ENCODE measurements at places on chromosomes 16 and 17. TPM values are rescaled to one million over a fixed set of nuclear protein-coding genes. Genes with fewer than 3 reads are reported as not detected.

The DRC7 gene
- 6.0 TPM for total RNA-seq

The DNAI2 gene
- total RNA-seq, result 0.69 TPM

The ABR gene
- total RNA-seq, result 59.7 TPM

DNA sequence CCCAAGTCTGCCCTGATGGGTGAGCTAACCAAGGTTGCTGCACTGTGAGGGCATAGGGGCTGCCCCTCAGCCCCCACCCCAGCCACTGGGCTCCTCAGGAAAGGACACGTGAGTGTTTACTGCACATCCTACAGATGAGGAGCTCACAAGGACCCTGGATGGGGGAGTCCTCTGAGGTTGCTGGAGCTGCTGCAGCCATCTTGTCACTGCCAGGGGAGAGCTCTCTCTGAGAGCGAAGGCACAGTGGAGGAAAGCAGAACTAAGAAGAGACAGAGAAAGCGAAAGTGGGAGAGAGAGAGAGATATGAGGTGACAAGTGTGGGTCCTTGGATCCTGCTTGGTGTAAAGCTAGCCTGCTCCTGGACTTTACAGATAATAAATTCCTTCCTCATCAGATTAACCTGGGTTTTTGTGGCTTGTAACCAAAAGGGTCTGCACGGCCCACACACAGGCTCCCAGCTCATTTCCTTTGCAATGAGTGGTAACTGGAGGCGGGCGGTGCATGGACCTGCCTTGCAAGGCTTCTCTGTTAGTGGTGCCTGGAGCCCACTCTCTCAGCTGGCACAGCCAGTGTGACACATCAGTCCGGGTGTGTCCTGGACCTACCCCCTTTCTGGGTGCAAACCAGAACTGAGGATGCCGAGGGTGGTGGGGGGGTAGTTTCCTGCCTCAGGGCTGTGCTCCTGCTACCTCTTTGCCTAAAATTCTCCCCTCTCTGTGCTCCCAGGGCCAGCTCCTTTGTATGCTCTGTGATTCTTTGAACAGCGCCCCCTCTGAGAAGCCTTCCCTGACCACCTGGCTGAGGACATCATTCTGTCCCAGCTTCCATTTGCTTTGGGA is 14.2 kb downstream of the SNX20 start:
- no peak for DNase-seq

- peak; percentile 82 for DNase-seq
These were observed 46.3 kb downstream of the ZNF652 start for GRCh38 chr17:49315551-49316257.

- no peak for DNase-seq
These were observed 237.0 kb downstream of the ZNF423 start for GRCh38 chr16:49618955-49619354.

DNA sequence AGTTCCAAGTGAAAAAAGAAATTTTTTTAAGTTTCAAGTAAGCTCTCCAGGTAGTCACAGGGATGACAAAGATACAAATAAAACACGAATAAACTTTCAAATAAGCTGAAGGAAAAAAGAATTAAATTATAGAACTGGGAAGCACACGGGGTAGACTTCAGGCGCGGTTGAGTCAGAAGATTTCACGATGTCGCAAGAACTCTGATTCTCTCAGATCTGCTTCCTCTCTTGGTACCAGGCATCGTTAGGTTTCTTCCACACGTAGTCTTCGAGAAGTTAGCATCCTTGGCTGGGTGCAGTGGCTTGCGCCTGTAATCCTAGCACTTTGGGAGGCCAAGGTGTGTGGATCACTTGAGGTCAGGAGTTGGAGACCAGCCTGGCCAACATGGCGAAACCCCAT is 784.1 kb upstream of the RBFOX1 start:
- DNase-seq, result no peak

GRCh38 chr16:72744076-72744793 is 303.7 kb downstream of the ZFHX3 start:
- no peak for DNase-seq

DNA sequence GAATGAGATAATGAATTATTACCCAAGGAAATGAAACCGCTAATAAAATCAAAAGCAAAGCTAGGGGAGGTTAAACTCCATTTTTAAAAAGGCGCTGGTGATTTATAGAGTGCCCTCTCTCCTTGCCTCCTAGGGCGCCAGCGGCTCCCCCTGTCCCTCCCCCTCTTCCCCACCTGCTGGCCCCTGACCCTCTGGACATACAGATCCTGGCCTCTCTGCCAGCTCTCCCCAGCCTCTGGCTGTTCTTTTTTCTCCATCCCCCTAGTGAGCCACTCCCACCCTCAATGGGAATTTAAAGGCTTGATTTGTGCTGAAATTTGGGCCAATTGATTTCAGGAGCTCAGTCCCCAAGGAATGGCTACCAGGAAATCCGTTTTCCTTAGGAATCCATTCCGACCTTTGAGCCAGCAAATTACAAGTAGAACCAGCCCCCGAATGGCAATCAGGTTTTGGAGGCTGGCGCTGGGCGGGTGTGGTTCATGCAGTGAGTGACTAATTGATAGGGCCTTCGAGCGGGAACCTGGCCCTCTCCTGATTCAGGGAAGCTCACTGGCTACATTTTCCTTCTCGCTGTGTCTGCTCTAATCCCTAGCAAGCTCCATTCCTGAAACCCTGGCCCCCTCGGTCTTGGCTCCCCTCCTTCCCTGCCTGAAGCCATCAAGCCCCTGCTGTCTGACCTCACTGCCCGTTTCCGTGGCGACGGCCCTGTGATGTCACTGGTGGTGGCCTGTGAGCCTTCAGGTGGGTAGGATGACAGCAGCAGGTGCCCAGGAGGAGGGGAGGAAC is 141.9 kb upstream of the SDK2 start:
- DNase-seq, result no peak

DNA sequence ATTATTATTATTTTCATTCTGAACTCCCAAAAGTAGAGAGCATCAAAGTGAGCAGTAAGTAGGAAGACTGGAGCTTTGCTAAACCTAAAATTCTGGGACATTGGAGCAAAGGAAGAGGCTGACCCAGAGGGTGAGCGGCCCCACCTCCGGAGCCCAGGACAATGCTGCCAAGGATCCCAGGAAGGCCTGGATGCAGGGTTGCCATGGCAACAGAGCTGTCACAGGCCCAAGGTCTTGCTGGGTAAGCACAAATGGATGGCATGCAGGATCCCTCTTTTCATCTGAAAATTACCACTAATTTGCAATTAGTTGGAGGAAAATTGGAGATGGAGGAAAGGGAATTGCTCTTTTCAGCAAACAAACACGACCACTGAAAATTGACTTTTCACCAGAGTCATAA is 457.9 kb upstream of the CDH5 start:
- peak; percentile 21 for DNase-seq

- peak; percentile 83 for DNase-seq
These were observed 2.8 kb downstream of the TRAF4 start for GRCh38 chr17:28746611-28747050.

The KRTAP2-1 gene
- not detected for total RNA-seq

- DNase-seq, result no peak
These were observed 3.8 kb downstream of the MYO1D start for GRCh38 chr17:32873114-32873513.

The KRTAP9-2 gene
- total RNA-seq, result not detected

- no peak for DNase-seq
These were observed 8.5 kb downstream of the ADGRG3 start for GRCh38 chr16:57676553-57677085.

The HLF gene
- 127 TPM for total RNA-seq

GRCh38 chr17:50988427-50988826 is 122.3 kb upstream of the TOB1 start:
- no peak for DNase-seq

GRCh38 chr17:2070241-2071023 is 15.5 kb downstream of the HIC1 start:
- no peak for DNase-seq

- no peak for DNase-seq
These were observed 219.7 kb upstream of the SDK2 start for GRCh38 chr17:73863761-73864535.

- no peak for DNase-seq
These were observed 7.9 kb upstream of the LLGL1 start for GRCh38 chr17:18217412-18218015.

The USH1G gene
- 0.20 TPM for total RNA-seq

The HOXB6 gene
- total RNA-seq, result 41.3 TPM

DNA sequence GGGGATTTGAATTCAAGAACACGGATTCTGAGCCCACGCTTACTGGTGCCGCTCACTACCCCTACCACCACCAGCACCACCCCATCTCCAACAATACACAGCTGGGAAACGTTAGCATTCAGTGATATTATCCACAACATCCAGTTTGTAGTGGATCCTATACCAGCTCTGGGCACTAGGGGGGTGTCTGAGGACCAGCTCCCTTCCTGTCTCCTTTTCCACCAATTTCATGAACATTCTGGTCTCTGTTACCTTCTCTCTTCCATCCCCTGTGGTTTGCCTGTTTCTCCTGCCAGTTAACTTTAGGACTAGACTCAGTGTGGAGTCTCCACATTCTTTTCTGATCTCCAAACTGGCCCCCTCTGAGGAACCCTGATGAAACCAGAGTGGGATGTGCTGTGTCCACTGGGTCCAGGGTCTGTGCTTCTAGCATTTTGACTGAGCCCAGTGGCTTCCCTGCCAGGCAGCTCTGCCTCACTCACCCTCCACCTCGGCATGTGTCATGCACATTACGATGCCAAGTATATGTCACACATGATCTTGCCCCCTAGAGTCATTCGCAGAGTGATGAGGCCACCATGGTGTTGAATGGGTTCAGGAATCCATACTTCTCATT is 187.0 kb upstream of the CDH13 start:
- DNase-seq, result no peak

The SLC35G6 gene
- not detected for total RNA-seq

DNA sequence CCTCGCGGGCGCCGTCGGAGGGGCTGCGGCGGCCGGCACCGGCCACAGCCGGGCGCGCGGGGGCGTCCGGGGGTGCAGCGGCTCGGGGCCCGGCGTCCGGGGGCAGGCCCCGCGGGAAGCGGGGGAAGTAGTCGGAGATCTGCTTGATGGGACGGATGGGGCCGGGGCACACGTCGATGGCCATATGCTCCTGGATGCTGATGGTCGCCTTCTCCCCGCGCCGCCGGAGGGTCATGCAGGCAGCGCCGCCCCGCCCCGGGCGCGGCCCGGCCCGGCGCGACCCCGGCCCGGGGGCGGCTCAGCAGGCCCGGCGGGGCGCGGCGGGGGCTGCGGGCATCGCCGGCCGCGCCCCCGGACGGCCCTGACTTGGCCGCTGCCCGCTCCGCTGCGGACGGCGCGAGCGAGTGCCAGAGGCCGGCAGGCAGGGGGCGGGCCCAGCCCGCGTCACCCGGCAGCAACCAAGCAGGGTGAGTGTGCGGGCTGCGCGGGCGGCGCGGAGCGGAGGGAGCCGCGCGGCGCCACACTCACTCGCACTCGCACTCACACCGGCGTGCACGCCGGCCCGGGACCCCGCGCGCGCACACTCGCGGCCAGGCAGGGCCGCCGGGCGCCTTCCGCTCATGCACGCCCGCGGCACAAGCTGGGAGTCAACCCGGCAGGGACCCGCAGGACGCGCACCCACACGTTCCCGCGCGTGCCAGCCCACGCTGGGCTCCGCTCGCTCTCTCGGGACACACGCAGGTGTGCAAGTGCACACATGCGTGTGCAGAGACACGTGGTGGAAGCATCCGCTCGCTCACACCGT is at the start of gene DOC2B:
TSS of gene DOC2B (minus strand) at position 406 of the 805 bp plus-strand sequence. CDS start at position 235, 171 bp downstream.
- no peak for DNase-seq

The SYNGR3 gene
- 71.0 TPM for total RNA-seq

The ETV4 gene
- total RNA-seq, result 4.7 TPM

The CLEC18C gene
- total RNA-seq, result 0.94 TPM

The RRN3 gene
- 43.4 TPM for total RNA-seq

GRCh38 chr16:89361751-89362539 is 128.4 kb downstream of the ANKRD11 start:
- DNase-seq, result no peak

GRCh38 chr16:68792465-68793324 is 50.6 kb upstream of the TANGO6 start:
- DNase-seq, result no peak

DNA sequence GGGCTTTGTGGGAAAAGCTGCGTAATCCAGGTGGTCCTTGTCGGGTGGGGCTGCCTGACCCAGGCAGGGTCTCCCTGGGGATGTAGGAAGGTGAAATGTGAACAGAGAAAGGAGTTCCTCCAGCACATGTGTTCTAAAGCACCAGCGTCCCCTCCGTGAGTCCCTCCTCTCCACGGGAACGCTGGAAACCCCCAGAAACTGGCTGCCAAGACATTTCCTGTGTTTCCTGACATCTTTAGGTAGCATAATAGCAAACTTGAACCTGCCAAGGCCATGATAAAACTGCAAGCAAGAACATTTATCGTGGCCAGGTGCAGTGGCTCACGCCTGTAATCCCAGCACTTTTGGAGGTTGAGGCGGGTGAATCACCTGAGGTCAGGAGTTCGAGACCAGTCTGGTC is 12.6 kb upstream of the PYDC1 start:
- DNase-seq, result no peak

- DNase-seq, result no peak
These were observed 147.8 kb downstream of the NTN1 start for GRCh38 chr17:9169116-9169515.

DNA sequence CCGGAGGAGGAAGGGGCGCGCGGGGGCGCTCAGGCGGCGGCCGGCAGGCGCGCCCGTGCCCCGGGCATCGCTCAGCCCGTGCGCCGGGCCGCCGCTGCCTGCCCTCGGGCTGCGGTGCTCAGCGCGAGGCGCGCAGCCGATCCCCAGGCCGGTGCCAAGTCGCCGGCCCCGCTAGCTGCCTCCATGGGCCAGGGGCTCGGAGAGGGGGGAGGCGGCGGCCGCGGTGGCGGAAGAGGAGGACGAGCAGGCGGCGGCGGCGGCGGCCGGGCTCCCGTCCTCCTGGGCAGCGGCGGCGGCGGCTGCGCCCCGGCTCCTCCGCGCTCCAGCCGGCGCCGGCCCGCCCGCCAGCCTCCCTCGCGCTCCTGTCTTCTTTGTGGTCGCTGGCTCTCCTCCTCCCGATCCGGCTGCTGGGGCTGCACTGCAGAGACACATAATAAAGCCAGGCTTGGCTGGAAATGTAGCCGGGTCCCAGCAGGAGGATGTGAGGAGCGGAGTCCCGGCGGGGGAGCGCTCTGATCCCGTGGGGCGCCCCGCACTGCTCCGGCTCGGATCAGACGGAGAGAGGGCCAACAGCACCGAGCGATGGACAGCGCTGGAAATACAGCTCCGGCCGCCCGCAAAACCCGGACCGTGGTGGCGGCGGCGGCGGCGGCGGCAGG is 889 bp upstream of the ZNF423 start:
- DNase-seq, result peak; percentile 95

GRCh38 chr17:75516619-75517296 is 430 bp downstream of the TSEN54 start:
- DNase-seq, result peak; percentile 69

The SBK1 gene
- 6.5 TPM for total RNA-seq

The IKZF3 gene
- total RNA-seq, result 0.17 TPM

The UBE2O gene
- 25.0 TPM for total RNA-seq

The SLC5A11 gene
- not detected for total RNA-seq
